ENCODE measurements at places on chromosomes 2 and 18.

- DNase-seq: no peak
Measured at GRCh38 chr18:64882896-64883295, 734.0 kb upstream of the LINC00305 start.

DNA sequence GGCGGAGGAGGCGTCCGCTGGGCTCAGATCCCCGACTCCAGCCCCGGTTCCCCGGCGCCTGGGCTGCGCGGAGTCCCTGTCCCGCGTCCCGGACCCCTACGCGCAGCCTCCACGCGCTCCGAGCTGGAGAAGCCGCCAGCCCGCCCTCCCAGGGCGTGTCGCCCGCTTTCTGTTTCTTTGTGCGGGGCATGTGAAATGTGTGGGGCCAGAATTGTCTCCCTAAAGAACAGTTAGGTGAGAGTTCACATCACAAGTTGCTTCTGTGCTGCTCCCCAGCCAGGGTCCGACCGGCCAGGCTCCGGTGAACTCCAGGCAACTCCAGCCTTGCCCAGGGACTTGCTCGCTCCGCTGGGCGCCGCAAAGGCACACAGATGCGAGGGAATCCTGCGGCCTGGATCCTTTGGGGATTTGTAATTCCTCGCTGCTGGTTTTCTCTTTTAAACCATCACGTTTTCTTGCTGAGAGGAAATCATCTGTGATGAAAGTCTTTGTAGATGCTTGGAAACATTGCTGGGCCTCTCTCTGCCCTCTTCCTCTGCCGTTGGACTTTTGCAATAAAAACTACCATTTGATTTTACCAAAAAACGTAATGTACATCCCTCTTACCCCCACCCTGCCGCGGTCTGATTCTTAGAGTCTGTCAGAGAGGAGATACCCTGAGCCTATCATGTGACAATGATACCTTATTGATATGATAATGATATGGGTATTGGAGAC, 631 bp downstream of the GYPC start:
- no peak for DNase-seq

DNA sequence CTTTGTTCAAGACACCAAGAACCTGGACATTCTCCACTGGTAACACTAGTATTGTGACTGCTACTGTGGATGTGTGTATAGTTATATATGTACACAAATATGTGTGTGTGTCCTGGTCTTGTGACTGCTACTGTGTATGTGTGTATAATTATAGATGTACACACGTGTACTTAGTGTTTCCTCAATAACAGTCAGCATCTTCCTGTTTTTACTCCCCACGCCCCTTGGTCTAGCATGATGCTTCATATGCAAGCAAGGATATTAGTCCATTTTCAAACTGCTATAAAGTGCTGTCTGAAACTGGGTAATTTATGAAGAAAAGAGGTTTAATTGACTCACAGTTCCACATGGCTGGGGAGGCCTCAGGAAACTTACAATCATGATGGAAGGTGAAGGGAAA, 802.7 kb downstream of the RNF144A start:
- no peak for DNase-seq

DNA sequence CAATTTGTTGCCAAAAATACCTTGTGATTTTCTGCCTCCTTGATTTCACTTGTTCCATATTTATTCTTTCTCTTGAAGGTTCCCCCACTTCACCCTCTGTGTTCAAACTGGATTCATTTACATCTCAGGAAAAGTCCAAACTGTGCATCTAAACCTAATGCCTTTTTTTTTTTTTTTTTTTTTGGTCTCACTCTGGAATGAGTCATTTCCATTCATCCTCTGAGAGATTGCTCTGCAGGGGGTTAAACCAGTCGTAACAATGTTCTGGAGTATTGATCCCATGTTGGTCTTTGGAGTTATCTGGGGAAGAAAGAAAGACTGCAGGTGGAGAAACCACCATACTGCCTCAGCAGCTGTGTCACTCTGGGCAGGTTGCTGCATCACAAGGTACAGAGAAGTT, 119.7 kb downstream of the TACR1 start:
- no peak for DNase-seq

GRCh38 chr18:12637901-12638643, 19.8 kb downstream of the SPIRE1 start:
- no peak for DNase-seq

DNA sequence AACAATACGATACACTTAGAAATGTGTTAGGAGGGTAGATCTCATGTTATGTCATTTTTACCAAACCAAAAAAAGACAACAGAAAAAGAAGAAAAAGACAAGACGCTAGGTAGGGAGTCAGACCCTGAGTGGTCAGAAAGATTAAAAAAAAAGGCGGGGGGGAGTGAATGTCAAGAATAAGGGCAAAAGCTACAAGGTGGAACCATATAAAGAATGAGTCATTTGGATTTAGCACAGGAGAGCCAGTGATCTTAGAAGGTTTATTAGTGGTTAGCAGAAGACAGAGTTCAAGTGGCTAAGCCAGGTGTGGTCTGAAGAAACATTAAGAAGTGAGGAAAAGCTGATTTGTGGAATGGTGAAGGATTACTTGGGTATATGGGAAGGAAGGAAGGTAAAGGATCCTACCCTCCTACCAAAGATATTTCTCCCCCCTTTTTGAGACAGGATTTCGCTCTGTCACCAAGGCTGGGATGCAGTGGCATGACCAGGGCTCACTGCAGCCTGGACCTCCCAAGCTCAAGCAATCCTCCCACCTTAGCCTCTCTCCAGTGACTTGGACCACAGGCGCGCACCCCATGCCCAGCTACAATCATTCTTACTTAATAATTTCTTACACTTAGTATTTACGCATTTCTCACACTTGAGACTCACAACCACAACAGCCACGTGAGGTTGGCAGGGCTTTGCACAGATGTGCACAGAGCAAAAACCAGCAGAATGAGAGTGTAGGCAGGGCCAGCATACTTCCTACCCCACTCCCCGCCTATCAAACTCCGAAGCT, 2.6 kb downstream of the DSC2 start:
- DNase-seq: no peak

- no peak for DNase-seq
Measured at GRCh38 chr2:136966485-136966884, 201.1 kb downstream of the THSD7B start.

DNA sequence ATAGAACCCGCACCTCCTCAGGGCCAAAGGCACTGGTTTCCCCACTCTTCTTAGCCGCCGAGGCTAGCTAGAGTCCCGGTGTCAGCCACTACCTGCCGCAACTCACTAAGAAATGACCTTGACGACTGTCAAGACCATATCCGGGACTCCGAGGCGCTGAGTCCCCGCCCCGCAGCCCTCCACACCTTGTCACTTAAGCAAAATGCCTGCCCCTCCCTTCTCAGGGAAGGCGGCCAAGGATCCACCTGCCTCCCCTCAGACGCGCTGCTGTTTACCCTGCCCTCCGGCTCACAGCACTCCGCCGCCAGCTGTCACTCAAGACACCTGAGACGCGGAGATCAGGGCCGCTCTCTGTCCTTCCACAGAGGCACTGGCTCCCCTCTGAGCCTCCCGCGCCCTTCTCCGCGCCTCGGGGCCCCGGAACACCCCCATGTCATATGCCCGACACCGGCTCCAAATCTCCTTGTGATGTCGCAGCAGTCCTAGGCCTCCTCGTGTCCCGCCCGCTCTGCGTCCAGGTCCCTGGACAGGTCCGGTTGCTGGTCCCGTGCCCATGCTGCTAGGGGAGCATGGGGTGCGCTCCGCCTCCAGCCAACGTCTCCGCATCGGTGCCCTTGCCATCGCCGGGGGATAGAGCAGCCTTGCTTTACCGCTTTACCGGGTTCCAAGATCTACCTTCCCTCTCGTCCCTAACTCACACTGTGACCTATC, 32.5 kb upstream of the REG3G start:
- DNase-seq: no peak

GRCh38 chr18:46756559-46757201, at the start of gene ST8SIA5:
Gene ST8SIA5, minus strand, starts transcription at chr18:46757053. Its CDS starts 545 bp downstream, at chr18:46756508.
- DNase-seq: no peak

DNA sequence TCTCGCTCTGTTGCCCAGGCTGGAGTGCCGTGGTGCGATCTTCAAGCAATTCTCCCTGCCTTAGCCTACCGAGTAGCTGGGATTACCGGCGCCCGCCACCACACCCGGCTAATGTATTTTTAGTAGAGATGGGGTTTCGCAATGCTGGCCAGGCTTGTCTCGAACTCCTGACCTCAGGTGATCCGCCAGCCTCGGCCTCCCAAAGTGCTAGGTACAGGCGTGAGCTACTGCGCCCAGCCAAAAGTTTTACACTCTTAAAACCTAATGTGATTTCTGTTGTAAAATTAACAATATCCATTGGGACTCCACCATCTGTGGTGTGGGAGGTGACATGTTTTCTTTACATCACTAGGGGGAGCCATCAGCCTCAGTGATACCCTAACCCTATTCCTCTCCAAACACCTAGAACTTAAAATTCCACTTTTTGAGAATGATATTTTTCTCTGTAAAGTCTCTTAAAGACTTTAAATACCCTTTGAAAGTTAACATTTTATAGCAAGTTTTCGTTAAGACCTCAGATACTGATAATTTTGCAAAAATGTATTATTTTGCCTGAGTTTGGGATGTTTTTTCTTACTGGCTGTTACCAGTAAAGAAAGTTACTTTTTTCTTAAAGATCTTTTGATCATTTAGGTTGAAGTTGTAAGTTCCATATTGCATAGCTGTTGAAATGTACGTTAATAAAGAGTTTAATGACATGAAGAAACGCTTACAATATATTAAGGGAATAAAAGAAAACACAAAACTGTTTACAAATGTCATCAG, 11.6 kb upstream of the EIF2AK2 start:
- DNase-seq: no peak

DNA sequence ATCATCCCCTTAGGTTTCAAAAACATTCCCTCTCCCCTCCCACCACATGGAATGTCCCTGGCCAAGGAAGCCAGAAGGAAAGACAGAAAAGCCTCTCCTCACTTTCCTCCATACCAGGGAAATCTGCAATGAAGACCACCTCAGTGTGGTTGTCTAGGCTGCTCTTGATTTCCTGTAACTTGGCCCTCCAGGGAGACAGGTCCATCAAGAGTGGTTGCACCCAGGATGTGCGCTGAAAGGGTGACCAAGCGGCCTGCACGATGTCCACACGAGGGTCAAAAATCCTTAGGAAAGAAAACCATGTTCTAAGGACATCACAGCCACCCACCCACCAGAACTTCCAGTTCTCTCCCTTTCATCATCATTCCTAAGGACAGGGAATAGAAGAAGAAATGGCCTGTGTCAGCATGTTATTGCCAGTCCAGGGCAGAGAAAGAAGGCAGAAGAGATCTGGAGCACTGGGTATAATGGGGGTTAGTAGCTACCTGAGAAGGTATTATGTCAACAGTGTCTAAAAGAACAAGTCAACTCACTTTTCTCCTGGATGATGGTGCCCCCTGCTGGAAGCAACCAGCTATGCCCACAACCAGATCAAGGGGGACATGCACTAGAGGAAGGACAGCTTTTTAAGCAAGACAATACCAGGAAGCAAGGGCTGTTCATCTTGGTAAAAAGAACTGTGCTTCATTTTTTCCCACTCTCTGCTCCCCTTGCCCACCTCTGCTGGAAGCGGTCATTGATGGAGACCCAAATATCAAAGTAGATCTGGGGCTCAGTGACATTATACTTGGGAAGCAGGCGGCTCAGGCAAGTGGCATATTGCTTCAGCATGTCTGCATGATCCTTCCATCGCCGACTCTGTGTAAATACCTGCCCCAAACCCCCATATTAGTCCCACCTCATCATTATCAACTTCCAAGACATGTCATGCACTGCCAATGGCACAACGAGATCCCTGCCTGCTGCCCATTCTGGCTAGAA, 9.3 kb downstream of the GGCX start:
- DNase-seq: peak; percentile 58

GRCh38 chr2:59389240-59389639, 1148.1 kb upstream of the FANCL start:
- DNase-seq: no peak
